Stimulated activated CD8-positive, alpha-beta memory T cell treated with anti-CD3 and anti-CD28 coated beads, Interleukin-15, amount 100 ng/mL, for 4 hours (primary cell): ENCODE measurements at places on chromosomes 1 and 21.

- no peak for DNase-seq
Measured at GRCh38 chr1:86515597-86515996, 31.3 kb upstream of the CLCA4 start.

DNA sequence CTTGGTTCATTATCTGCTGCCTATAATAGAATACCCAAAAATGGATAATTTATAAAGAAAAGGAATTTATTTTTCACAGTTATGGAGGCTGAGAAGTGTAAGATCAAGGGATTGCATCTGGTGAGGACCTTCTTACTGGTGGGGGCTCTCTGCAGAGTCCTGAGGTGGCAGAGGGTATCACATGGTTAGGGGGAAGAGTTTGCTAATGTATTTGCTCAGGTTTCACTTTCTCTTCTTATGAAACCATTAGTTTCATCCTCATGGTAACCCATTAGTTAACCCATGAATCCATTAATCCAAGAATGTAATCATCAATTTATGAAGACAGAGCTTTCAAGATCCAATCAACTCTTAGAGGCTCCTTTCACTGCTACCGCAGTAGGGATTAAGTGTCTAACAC, 120.6 kb downstream of the DNM3 start:
- DNase-seq: no peak

- no peak for DNase-seq
Measured at GRCh38 chr1:247077213-247077612, 1.4 kb downstream of the ZNF670 start.

DNA sequence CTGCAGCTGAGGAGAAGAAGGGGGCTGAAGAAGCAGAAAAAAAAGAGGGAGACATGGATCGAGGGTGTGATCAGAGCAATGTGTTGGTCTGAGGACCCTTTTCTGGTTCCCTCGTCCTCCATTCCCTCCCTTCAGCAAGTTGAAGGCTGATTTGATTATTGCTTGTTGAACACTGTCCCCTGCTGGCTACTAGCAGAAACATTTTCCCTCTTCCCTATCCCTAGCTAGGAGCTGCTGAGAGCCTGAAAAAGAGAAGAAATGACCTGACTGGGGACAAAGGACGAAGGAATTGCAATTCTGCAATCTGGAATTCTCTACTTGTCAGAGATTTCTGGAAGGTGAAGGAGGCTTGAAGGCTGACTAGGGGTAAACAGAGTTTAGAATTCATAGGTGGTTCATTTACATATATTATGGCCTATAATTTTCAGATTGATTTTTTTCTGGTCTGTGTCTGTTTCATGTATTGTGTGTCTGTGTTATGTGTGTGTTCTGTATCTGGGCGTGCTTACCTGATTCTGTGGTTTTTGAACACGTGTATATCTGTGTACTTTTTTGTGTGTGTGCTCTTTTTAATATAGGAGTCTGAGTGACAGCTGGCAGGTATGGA, 9.8 kb downstream of the NHLH1 start:
- no peak for DNase-seq

DNA sequence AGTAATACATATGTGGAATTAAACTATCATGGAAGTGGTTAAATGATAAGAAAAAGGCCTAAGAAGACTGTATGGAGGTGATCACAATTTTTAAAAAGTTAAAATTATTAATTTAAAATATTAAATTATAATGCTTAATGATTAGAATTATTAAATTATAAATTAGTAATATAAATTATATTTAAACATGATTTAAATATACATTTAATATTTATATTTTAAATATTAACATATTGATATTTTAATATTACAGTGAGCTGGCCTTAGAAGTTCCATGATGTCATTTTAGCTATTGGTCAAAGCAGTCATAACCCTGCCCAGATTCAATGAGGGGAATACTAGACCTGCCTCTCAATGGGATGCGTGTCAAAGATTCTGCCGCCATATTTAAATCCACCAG, 281.2 kb downstream of the PRDM2 start:
- no peak for DNase-seq

DNA sequence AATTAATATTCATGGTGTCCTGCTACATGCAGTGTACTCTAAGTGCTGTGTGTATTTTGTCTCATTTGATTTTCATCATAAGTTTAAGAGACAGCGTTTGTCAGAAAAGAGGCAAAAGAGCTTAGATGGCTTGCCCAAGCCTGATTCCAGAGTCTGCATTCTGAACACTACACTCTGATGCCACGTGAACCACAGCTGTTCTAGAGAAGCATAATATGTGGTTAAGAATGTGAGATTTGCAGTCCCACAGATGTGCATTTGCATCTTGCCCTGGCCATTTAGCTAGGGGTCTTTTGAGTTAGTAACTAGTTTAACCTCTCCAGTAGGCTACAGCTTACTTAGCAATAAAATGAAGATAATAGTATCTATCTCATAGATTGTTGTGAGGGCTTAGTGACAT, 9.2 kb upstream of the GADD45A start:
- DNase-seq: no peak

DNA sequence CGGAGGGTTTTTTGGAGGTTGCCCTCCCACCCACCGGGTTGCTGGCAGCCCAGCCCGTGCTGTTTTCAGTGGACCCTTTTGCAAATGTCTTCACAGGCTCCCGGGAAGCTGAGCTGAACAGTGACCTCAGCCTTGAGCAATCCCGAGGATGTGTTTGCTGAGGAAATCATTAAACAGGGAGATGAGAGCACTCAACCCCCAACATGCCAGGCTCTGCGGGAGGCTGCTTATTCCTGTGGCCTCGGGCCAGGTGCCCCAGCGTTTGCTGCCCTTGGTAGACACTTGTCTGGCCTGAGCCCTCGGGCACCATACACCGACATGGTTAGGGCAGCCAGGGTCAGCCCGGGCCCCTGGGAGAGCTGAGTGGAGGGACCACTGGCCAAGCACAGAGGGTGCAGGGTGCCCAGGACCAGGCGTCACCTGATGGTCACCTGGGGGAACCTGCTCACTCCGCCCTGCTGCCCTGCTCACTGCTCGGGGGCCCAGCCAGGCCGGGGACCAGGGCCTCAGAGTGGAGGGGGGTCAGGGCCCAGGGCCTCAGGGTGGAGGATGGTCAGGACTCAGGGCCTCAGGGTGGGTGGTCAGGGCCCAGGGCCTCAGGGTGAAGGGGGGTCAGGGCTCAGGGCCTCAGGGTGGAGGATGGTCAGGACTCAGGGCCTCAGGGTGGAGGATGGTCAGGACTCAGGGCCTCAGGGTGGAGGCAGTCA, 42.5 kb upstream of the POFUT2 start:
- no peak for DNase-seq

GRCh38 chr1:215539803-215540570, 27.1 kb upstream of the KCTD3 start:
- DNase-seq: no peak

GRCh38 chr1:51920130-51920529, 41.6 kb upstream of the NRDC start:
- no peak for DNase-seq

GRCh38 chr1:116475850-116476218, 95.0 kb downstream of the CD58 start:
- no peak for DNase-seq

DNA sequence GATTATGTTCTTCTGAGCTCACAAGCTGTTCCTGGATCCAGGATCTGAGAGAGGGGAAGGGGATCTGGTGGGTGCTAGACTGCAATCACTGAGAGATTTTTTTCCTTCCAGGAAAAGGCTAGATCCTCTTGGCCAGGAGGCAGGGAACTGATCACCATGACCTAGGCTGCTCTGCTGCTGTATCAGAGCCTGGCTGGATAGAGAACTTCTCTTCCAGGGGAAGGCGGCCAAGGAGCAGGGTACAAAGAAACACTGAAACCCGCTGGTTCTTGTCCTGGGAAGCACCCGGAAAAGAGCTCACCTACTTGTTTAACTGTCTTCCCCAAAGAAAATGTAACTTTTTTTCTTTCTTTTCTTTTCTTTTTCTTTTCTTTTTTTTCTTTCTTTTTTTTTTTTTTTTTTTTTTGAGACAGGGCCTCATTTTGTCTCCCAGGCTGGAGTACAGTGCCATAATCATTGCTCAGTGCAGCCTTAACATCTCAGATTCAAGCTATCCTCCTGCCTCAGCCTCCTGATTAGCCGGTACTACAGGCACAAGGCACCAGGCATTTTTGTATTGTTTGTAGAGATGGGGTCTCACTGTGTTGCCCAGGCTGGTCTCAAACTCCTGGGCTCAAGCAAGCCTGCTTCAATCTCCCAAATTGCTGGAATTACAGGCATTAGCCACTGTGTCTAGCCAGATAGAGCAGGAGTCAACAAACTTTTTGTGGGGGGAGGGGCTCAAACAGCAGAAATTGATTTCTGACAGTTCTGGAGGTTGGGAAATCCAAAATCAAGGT, 12.4 kb upstream of the RPS6KA1 start:
- no peak for DNase-seq
